ENCODE measurements at places on chromosomes 3 and 15.

DNA sequence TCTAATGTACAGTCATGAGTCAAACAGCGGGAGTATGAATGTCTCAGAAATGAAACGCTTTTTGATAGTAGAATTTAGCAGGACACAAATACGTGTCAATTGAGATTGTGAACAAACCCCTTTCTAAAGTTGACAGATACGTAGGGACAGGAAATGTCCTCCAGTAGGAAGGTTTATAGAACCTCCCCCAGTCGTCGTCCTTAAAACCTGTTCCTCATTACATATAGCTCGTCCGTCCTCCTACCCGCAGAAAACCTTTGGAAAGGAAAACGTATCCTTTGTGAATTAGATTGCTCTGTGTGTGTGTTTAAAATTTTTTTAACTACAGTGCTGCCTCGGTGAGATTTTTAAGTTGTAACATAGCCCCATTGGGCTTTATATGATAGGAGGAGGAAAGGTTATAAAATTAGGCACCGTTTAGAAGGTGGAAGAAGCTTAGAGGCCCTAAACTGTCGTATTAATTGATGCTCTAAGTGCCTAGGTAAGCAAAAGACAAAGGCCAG, 4.1 kb downstream of the UBE2E1 start:
- DNase-seq = no peak

DNA sequence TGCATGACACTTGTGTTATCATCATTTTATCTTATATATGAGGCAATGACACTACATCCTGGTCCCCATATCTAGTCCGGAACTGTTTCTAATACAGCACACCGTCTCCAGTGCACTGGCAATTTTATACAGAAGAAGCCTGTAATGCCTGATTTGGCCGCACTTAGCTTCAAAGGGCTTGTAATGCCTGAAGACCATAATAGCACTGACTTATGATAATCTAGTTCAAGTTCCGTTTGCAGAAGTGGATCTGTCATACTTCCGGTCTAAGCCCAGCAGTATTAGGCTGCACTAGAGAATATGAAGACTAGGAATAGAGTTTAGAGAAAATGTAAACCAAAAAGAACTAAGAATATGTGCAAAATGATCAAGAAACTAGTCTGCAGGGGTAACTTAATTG, 1.3 kb downstream of the BNIP2 start:
- DNase-seq = no peak

- DNase-seq = no peak
Measured at GRCh38 chr3:44981751-44982150, 5.7 kb downstream of the EXOSC7 start.

- DNase-seq = no peak
Measured at GRCh38 chr15:37133602-37134001, 33.3 kb upstream of the MEIS2 start.

DNA sequence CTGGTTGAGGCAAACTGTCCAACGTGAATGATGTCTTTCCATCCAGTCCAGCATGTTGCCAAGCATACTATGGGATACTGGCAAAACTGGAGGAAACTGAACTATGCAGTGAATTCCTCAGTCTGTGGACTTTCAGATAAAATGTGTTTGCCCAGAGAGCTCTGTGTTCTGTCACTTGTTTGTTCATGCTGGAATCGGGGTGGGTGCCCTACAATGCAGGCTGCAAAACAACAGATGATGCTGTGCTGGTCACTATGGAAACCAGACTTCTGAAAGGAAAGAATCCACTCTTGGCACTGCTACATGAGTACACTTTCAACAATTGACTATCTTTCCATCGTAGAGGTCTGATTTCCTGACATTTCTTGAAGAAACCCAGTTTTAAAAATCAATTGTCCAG, 272.5 kb upstream of the ARHGEF26 start:
- no peak for DNase-seq

DNA sequence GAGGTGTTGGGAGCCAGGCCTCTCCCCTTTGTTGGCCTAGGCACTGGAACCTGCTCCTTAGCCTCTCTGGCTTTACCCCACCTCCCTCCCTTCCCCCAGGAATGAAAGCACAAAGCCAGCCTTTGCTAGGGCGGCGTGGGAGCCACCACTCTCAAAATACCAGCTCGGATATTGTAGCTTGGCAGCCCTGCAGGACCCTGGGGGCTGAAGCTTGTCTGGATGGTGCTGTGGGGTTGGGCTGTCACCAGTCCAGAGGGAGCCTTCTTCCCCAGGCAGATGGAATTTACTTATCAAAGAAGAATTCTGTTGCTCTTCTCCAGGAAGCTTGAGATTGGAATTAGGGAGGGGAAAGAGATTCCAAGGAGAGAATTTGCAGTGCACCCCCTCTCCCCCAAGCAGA, 14.9 kb upstream of the GRM2 start:
- DNase-seq = no peak

DNA sequence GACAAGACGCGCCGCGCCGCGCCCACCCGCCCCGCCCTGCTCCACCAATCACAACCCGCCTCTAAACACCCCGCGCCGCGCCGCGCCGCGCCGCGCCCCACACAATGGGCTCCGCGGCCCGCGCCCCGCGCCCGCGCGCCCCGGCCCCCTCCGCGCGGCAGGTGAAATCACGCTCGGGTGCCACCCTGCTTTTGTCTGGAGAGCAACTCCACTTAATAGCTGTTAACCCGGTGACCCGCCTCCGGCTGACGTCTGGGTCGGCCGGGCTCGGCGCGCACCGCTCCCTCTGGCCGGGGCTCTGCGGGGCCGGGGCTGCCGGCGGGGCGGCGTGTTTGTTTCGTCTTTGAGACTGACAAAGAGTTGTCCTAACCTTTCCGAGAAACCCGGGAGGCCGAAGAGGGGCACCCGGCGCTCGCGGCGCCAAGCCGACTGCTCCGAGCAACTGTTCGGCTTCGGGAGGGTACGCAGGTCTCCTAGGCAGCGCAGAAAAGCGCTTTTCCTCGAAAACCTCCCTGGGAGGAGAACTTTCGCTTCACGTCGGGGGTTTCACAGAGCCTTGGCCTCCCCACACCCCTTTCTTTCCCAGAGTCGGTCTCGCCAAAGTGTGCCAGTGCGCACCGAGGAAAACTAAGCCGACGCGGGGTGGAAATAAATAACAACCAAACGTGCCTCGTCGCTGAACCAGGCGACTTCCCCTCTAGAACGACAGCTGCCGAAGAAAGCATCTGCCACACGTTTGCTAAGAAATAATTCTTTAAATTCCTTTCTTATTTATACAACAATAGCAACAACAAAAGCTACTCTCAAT, 518.4 kb downstream of the FOXP1 start:
- DNase-seq = no peak

GRCh38 chr15:94704421-94704820, 473.1 kb downstream of the MCTP2 start:
- no peak for DNase-seq

- no peak for DNase-seq
Measured at GRCh38 chr3:111810909-111811308, 48.2 kb upstream of the PHLDB2 start.

GRCh38 chr15:76340803-76341365, 4.3 kb downstream of the ISL2 start:
- DNase-seq = no peak

- no peak for DNase-seq
Measured at GRCh38 chr15:22945071-22945470, 35.1 kb downstream of the CYFIP1 start.

GRCh38 chr15:95141486-95141885, 910.1 kb downstream of the MCTP2 start:
- DNase-seq = no peak

DNA sequence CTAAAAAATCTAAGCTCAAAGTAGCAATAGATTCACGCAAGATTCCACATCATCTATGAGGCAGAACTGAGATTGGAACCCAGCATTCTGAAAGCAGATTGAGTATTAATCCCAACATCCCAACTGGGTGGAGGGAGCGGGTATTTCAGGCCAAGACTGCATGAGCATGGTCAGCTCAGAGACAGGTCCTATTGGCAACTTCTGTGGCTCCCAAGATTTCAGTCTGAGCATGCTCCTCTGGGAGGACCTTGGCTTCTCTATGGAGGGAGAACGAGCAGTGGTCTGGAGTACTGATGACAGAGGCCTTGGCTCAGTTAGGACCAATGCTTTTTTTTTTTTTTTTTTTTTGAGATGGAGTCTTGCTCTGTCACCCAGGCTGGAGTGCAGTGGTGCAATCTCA, 4.0 kb upstream of the ITGA11 start:
- DNase-seq = no peak

DNA sequence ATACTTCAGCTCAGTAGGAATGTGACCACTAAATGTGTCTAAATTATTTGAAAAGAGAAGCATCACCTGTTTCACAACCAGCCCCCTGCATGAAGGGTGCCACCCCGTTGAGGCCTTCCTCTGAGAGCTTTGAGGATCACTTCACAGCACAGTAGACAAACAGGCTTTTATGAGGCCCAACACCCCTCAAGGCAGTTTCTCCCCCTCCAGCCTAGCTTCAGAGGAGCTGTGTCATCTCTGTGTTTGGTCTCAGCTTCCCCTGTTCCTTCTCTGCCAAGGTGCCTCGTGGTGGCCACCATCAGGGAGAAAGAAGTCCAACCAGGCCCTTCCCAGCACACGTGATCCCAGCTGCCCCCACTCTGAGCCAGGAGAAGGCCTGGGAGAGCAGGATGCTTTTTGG, 21.6 kb upstream of the DUSP7 start:
- DNase-seq = no peak

- no peak for DNase-seq
Measured at GRCh38 chr3:137194301-137194700, 236.5 kb downstream of the IL20RB start.

GRCh38 chr15:74869372-74869725, 3.8 kb downstream of the SCAMP2 start:
- no peak for DNase-seq

DNA sequence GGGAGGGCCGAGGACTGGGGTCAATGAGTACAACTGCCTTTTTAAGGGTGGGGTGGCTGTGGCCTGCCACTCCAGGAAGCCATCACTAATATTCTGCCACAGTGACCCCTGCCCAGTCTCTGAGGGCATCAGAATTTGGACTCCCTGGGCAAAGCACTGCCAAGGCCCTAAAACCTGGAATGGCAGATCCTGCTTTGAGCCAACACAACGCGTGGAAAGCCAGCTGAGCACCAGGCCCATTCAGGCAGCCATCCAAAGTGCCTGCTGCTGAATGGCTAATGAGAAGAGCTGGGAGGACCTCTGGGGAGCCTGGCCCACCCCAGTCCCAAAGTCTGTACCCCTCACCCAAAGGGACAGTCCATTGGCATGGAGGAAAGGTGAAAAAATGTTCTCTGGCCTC, 5.0 kb downstream of the TWF2 start:
- no peak for DNase-seq

DNA sequence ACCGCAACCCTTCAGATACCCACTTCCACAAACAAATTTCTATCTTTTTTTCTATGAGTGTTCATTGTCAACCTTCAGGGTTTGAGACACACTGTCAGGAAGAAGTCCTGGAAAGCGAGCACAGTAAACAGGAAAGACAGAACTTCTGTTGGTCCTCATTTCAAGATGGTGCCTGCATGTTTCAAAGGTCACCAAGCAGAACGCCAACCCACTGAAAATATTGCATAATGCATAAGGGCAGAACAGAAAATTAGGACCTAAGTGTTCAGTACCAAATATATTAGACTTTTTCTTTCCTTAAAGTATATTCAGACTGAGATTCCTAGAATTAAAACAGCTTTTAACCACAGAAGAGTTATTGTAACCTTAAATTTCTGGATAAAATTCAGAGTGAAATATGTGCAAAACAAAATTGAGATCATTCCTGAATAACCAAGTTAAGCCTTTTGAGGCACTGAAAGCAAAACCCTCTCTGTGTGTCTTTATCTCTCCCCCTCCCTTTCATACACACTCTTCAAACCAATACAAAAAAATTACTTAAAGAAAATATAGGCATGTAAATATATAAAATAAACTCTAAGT, 387.8 kb upstream of the THBS1 start:
- no peak for DNase-seq

DNA sequence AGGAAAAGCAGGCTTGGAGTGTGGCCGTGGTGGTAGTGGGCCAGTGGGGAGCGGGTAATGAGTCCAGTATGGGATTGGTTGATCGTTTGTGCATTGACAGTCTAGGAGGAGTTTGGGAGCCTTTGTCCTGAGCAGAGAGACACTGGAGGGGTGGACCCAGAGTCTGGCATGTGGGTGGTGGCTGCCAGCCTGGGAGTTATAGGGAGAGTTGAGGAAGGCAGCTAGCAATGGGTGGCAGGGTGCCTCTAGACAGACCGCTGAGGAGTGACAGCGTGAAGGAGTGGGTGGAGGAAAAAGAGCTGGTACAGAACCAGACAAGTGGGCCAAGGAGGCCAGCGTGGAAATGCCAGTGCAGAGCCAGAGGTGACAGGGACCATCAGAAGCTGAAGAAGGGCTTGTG, 1.9 kb upstream of the CCK start:
- DNase-seq = no peak

GRCh38 chr15:71337197-71337845, 222.1 kb downstream of the THSD4 start:
- DNase-seq = no peak

DNA sequence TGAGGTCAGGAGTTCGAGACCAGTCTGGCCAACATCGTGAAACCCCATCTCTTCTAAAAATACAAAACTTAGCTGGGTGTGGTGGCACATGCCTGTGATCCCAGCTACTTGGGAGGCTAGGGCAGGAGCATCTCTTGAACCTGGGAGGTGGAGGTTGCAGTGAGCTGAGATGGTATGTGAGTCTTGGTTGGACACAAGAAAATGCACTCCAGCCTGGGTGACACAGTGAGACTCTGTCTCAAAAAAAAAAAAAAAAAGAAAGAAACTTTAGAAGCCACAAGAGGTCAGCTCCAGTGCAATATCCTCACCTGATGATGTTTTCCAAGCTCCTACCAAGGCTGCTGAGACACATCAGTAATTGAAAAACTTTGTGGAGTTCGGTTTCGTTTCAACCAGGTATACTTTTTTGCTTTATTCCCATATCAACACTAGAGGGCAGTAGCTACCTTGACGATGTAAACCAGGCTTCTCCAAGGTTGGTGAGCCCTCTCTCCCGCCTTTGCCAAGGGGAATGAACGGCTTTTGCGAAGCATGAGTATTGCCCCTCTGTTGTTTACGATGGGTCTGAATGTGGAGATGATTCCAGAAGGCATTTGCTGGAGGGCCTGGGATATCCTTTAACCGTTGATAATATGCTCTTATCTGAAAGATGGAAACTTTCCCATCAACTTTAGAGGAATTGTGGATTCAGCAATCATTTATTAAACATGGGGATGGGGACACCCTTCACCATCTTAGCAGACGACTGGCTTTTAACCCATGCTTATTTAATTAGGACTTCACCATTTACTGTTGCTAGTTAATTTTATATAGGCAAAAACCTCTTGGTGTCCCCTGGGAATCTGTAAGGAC, 202.8 kb downstream of the SV2B start:
- DNase-seq = no peak

- no peak for DNase-seq
Measured at GRCh38 chr3:17469954-17470353, 272.5 kb downstream of the TBC1D5 start.

DNA sequence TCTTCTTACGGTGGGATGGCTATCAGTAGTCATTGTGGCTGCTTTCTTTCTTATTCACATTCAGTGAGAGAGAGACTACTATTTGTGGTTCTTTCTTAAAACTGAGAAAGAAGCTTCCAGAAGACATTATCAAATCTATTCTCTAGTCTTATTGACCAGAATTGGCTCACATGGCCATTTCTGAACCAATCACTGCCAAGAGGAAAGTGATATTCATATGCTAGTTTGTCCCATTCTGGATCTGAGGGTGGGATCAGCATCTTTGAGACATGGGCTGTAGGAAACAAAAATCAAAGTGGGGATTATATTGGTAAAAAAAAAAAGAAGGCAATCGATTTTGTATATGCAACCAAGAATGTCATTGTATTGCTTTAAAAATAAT, 106.4 kb upstream of the RASGRP1 start:
- DNase-seq = no peak

- no peak for DNase-seq
Measured at GRCh38 chr3:180135101-180135500, 98.4 kb upstream of the PEX5L start.

- DNase-seq = no peak
Measured at GRCh38 chr3:167649746-167650145, 4.0 kb downstream of the WDR49 start.
